ENCODE measurements at places on chromosomes 5 and 9. TPM values are rescaled to one million over a fixed set of nuclear protein-coding genes. Genes with fewer than 3 reads are reported as not detected.

GRCh38 chr5:112492291-112492690 lies 73.2 kb upstream of the EPB41L4A start:
- no peak for DNase-seq

GRCh38 chr9:6926436-6926835 lies 168.7 kb downstream of the KDM4C start:
- no peak for DNase-seq

GRCh38 chr5:125696762-125697161 lies 726.4 kb upstream of the GRAMD2B start:
- no peak for DNase-seq

Gene IFNA2
- total RNA-seq: not detected

Gene TIFAB
- not detected for total RNA-seq

DNA sequence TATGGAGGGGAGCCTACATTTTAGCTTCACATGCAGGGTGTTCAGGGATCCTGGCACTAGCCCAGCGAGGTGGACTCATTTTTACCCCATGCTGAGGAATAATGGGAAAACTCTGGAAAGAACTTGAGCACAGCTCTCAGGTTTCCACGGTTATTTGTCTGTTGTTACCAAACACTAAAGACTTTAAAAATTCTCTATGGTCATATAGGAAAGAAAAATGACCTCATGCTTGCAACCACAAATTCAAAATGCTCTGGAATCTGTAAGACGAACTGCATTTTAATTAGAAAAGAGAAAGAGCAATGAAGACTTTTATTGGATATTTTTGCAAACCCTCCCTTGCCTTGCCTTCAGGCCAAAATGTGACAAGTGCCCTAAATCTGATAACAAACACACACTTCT lies 606.9 kb downstream of the EBF1 start:
- DNase-seq: no peak

DNA sequence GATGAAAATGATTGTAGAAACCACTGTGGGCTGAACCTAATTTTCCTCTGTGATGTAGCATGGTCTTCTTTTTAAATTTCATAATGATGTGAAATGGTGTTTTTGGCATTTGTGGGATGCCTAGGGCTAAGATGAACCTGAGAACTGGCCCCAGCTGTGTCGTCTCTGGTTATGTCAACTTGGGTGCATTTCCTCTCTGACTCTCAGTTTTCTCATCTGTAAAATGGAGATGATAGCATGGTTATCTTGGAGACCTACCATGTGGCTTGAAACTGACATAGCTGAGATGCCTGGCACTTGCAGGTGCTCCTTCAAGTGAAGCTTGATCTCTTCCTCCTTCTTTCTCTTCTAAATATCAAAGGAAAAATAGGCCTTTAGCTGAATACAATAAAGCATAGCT lies 77.8 kb downstream of the BOD1 start:
- no peak for DNase-seq

Gene PCDHGA12
- 12.0 TPM for total RNA-seq

DNA sequence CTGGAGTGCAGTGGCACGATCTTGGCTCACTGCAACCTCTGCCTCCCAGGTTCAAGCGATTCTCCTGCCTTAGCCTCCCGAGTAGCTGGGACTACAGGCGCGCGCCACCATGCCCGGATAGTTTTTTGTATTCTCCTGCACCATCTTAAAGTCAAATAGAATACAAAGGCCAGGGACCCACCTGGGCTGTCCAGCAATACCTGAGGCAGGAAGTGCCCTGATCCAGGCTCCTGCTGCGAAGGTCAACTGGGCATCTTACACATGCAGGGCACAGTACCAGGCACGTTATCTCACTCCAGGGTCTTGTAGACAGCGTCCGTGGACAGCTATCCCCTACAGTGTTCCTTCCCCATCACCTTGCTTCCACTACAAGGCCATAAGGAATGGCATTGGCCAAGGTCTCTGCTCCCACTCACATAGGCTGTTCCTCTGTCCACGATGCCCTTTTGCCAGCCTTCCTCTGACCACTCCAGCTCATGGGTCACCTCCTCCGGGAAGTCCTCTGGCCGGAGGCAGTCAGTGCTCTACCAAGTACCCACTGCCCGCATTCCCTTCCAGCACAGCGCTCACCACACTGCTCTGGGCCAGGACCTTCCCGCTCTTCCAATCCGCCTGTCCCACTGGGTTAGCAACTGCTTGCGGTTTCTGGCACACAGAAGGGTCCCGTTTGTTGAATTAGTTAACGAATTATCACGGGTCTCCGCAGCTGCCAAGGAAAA lies 978 bp downstream of the P4HA2 start:
- DNase-seq: no peak

DNA sequence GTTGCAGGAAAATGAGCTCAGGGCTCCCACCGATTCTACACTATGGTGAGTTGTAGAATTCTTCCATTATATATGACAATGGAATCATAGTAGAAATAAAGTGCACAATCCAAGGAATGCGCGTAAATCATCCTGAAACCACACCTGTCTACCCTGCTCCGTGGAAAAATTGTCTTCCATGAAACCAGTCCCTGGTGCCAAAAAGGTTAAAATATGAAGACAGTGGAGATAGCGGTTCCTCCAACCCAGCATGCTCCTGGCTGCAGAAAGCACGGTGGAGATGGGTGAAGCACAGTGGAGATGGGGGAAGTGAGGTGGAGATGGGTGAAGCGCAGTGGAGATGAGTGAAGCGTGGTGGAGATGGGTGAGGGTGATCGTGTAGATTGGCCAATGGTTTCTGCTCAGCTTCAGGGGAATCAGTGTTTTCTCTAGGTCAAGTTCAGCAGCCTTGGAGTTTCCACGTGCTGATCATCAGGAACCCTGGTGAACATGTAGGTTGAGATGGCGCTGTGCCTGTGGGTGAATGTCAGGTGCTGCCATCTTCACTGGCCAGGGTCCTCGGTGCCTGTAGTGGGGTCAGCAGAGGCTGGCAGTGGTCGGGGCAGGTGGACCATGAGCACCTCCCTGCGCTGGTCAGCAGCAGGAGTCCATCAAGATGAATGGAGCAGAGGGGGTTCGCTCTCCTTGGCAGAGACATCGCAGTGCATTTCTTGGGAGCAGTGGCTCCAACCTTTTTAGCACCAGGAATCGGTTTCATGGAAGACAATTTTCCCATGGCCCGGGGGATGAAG lies 20.3 kb downstream of the PAEP start:
- no peak for DNase-seq

GRCh38 chr5:72252574-72253155 lies 67.4 kb downstream of the MRPS27 start:
- no peak for DNase-seq

- DNase-seq: no peak
These were observed 19.5 kb downstream of the CD74 start for GRCh38 chr5:150393096-150393645.

GRCh38 chr5:86909418-86910295 lies 291.9 kb downstream of the COX7C start:
- no peak for DNase-seq

GRCh38 chr5:141570655-141571054 lies 48.1 kb downstream of the DIAPH1 start:
- no peak for DNase-seq

DNA sequence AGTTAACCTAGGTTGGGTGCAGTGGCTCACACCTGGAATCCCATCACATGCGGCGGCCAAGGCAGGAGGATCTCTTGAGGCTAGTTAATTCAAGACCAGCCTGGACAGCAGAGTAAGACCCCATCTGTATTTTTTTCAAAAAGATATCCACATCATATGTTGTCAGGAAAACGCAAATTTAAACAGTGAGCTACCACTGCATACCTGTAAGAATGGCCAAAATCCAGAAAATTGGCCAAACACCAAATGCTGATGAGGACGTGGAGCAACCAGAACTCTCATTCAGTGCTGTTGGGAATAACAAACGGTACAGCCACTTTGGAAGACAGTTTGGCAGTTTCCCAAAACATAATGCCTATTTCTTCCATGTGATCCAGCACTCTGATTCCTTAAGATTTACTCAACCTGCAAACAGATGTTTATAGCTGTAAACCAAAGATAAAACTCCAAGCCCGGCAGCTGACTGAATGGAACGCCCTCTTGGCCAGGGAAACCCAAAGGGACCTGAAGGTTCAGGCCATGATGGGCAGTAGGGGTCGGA lies 12.4 kb downstream of the CEL start:
- no peak for DNase-seq

DNA sequence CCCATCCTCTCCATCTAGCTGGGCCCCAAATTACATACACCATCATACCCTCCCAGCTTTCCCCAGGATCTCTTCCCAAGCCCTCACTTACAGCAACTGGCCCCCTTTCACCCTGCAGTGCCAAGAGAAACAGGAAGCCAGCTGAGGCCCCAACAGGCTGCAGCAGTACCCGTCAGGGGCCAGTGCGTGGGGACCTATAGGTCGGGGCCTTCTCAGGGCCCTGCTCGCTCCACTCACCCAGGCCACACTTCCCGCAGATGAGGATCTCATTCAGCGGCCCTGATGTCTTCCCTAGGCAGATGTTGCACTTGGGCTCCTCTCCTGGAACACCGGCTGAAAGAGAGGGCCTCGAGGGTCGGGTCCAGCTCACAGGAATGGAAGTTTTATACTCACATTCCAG lies 6.8 kb downstream of the PHF19 start:
- no peak for DNase-seq

DNA sequence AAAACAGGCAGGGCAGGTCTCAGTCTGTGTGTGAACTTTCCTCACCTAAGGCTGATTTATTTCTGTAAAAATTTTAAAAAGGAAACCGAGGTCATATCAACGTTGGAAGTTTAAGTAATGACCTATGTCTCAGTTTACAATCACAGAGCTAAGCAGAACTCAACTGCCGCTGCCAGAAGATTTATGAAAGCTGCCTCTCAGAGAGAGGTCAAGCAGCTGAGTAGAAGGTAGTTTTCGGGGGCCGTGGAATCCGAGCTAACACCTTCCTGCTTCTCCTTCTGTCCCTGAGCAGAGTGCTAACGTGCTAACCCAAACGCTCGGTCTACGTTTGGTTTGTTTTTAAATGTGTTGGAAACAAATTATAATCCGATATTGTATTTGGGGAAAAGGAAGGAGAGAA lies 11.1 kb downstream of the TTF1 start:
- no peak for DNase-seq

GRCh38 chr9:116274293-116274692 lies 120.7 kb downstream of the PAPPA start:
- DNase-seq: no peak

- no peak for DNase-seq
These were observed 78.3 kb downstream of the CEP120 start for GRCh38 chr5:123344816-123345426.

DNA sequence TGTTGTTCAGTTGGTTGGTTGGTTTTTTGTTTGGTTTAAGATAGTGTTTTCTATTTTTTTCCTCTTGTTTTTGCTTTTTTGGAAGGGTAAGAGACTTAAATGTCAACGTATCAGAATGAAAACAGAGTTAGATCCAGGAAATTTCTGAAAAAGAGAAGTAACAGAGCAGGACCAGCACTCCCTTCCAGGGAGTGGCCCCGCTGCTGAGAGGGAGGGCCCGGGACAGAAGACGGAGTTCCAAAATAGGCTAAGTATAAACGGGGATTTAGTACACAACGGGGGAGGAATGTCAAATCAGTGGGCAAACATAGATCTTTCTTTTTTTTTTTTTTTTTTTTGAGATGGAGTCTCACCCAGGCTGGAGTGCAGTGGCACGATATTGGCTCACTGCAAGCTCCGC lies 92.7 kb upstream of the RUFY1 start:
- DNase-seq: no peak

Gene RASGRF2
- total RNA-seq: 15.7 TPM

- DNase-seq: no peak
These were observed 51.0 kb downstream of the FKTN start for GRCh38 chr9:105608721-105609598.

Gene SURF6
- total RNA-seq: 12.8 TPM

- no peak for DNase-seq
These were observed 110.1 kb downstream of the SLIT3 start for GRCh38 chr5:169190849-169191248.

Gene TAL2
- total RNA-seq: not detected

- no peak for DNase-seq
These were observed 112.6 kb upstream of the PJA2 start for GRCh38 chr5:109522404-109522803.

DNA sequence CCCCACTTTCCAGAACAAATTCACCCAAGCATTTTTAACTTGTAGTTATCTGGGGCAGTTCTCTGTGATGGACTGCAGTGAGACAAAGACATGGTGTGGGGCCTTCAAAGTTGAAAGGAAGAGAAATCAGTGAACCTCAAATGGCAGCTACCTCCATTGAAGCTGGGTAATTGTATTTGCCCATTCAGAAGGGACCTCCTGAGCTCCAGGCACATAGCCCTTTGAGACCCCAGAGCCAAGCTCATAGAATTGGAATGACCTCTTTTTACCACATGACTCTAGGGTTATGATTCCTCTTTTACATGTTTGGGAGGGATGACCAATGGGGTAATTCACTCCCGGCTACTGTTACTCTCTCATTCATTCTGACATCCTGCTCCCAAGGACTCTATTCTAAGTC lies 368.4 kb upstream of the ITGA1 start:
- DNase-seq: no peak

Gene TAS2R1
- total RNA-seq: not detected

DNA sequence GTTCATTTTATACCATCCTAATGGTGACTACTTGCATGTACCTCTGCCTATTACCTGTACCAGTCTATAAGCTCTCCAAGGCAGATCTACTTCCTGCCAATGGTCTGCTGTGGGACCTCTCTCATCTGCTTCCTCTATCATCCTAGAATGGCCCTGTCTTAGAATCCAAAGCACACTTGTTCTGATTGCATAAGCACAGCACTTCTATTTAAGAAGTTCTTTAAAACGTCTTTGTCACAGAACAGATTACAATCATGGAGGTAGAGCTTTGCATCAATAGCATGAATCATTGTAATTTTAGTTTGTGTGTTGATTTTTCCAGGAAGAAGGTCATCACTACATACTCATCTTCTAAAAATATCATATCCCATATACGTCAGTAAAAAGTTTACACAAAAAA lies 131.8 kb upstream of the ACOT12 start:
- DNase-seq: no peak

DNA sequence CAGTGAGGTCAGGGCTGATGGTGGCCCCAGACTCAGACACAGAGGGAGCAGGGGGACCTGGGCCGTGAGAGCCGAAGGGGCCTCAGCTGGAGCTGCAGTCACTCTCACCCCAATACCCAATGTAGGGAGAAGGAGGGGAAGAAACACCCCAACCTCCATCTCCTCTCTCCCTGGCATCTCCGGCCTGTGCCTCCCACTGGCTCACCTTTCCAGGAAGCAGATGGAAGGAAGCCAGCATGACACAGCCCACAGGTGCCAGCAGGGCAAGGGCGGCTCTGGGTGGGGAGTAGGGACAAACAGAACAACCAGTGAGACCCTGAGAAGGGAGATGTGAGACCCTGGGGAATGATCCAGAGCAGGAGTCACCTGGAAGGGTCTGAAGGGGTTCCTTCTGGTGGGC lies 3.0 kb upstream of the CRB2 start:
- no peak for DNase-seq

Gene HAVCR1
- not detected for total RNA-seq
